ENCODE measurements at places on chromosomes 1 and 21.

DNA sequence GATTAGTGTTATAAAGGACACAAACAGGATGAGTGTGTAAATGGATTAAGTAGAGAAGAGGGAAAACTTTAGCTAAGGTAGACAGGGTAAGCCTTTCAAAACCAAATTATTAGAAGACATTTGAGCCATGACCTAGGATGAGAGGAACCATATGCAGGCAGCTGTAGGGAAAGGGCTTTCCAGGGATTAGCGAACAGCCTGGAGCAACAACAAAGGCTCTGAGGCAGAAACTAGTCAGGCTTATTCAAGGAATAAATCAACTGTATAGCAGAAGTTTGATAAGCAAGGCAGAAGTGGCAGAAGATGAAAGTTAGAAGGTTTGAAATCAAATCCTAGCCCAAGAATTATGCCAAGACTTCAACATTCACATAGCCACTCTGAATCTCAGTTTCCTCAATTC, 21.3 kb downstream of the AIDA start:
- DNase-seq = no peak

GRCh38 chr1:248828845-248829244, 3.1 kb upstream of the SH3BP5L start:
- no peak for DNase-seq

DNA sequence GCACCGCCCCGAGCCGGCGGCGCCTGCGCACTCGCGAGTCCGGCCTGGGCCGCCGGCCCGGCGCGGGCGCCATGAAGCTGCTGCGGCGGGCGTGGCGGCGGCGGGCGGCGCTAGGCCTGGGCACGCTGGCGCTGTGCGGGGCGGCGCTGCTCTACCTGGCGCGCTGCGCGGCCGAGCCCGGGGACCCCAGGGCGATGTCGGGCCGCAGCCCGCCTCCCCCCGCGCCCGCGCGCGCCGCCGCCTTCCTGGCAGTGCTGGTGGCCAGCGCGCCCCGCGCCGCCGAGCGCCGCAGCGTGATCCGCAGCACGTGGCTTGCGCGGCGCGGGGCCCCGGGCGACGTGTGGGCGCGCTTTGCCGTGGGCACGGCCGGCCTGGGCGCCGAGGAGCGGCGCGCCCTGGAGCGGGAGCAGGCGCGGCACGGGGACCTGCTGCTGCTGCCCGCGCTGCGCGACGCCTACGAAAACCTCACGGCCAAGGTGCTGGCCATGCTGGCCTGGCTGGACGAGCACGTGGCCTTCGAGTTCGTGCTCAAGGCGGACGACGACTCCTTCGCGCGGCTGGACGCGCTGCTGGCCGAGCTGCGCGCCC, at the start of gene B3GALT6:
B3GALT6 (plus strand) TSS at position 30 of the 588 bp plus-strand sequence; CDS start at position 72, 42 bp downstream.
- no peak for DNase-seq

DNA sequence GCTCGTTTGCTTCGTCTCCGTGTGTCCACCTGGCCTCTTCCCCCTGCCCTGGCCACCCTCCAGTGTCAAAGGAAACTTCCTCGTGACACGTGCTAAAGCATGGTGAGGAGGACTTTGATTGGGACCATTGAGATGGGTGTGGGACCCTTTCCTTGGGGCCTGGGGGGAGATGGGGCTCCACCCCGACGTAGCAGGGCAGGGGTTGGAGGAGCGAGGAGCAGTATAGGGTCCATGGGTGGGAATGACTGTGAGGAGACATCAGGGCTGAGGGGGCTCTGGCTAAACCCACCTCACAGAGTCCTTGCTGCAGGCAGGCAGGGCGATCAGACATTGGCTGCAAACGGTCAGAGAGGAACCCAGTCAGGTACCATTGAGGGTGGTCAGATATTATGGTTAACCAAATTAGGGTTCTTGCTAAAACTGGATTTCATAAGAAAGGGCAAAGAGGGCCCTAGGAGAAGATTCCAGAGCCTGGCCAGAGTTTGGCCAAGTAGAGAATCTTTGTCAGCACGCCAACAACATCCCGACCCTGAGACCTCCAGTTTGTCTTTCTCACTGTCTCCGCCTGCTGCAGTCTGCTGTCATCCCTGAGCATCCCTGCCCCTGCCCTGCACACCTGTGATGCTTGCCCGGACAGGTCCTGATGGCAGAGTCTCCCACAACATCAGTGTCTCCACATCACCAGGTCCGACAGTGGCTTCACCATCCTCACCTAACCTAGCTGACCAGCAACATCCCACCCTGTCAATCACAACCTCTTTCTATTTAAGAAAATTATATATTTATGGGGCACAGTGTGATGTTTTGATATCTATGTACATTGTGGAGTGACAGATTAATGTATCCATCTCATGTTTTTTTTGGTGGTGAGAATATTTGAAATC, 8.0 kb downstream of the RNF187 start:
- no peak for DNase-seq

DNA sequence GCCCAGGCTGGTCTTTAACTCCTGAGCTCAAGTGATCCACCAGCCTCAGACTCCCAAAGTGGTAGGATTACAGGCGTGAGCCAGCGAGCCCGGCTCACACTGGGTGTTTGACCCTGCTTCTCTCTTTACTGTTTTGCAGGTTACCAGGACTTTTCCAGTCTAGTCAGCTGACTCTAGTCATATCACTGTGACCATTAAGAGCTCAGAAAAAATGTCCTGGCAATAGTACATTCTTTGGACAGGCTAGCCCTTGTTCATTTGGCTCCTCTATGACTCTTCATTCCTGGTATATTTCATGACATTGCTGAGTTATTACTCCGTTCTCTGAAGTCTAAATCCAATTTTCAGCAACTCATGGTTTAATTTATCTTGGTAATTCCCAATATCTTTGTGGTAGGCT, 8.0 kb upstream of the CA6 start:
- no peak for DNase-seq

DNA sequence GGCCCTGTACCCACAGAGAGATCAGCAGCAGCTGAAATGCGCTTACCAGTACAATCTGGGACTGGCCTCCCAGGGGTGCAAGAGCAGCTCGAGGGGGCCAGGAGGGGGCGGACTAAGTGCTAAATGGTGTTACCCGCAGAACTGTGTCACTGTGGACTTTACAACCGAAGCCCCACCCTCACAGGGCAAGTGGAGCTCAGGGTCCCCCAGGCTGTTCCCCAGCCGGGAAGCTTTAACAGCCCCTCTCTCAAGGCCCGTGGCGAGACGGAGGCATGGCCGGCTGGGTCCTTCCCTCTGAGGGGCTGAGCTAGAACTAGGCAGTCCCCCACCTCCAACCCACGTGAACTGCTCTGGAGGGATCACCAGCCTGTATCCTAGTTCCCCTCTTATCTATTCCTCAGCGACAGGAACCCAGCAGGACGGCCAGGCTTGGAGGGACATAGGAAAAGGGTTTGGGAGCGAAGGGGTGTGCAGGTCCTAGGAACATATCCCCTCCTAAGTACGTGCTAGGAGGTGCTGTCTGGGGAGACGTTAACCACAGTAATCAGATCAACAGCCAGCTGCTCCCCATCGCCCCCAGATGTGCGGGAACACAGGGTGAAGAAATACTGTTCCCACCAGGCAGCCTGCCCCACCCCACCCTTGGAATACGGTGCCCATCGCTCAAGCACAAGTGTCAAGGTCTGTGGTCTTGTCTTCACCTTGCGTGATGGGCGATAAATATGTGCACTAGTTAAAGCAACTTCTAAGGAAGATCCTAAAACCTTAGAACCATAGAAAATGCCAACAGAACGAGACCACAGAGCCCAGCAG, 24.4 kb downstream of the ZBTB17 start:
- peak; percentile 63 for DNase-seq

DNA sequence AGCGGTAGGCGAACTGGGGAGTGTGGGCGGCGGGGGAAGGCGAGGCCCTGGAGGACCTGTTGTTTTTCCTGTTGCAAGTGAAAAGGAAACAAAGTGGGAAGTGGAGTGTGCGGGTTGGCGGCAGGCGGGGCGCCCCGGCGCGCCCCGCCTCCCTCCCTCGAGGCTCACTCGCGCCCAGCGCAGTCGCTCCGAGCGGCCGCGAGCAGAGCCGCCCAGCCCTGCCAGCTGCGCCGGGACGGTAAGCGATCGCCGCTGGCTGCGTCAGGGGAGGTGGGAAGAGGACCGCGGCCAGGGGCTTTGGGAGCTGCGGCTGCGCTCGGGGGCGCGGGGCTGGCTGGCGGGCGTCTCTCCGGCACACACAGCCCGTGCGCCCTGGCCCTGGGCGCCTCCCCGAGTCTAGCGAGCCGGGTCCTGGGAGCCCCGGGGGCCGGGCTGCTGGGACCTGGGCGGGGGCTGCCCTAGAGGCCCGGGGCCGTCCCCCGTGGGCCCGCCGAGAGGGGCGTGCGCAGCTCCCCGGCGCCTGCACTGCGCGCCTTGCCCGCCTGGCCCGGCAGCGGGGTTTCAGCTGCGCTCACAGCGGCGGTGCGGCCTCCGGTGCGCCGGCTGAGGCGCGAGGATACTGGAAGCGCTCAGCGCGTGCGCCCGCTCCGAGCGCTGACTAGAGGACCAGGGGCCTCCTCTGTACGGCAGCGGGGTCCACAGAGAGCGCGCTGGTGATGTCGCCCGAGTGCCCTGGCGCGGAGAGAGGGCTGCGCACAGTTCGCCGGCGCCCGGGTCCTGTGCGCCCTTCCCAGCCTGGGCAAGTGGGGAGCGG, at the start of gene PIK3CD:
PIK3CD (plus strand) TSS at position 167 of the 814 bp plus-strand sequence. CDS start 58,725 bp downstream, outside the sequence.
- DNase-seq = peak; percentile 57

DNA sequence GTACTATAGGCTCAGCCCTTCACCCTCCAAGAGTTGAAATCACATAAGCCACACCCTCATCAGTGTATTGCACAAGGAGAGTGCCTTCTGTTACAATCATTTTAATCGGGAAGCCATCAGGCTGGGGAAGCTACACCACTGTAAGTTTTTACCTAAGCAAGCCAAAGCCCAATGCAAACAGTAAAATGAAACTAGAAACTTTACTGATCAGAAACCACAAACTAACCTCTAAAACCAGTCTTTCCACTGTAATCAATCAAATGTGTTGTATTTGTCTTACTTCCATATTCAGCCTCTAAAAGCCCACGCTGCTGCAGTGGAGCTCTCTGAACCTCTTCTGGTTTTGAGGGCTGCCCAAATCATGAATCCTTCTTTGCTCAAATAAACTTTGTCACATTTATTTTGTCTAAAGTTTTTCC, 26.2 kb downstream of the CAPN8 start:
- no peak for DNase-seq

- no peak for DNase-seq
Observed at GRCh38 chr1:156461781-156462647, 38.6 kb downstream of the MEF2D start.
